Activated T-helper 1 cell treated with anti-CD3 and anti-CD28 coated beads, Interleukin-12 subunit alpha, Interleukin-12 subunit beta, Interleukin-2, Interleukin-4 antibody, amounts not matched to agents 30 ng/mL and 10 ng/mL and 1 ng/mL, durations not matched to agents 14 hours and 24 hours and 36 hours (primary cell): ENCODE measurements at places on chromosomes 13 and 19. TPM values are rescaled to one million over a fixed set of nuclear protein-coding genes. Genes with fewer than 3 reads are reported as not detected.
A peak's percentile ranks its signal among the peaks of the same experiment; 100 is the strongest.

KIR2DL4 gene
- total RNA-seq: 0.13 and 0.27 TPM in 2 replicates

SLC6A16 gene
- 0.44 and 1.5 TPM in 2 replicates for total RNA-seq

PGLYRP1 gene
- not detected in 2 replicates for total RNA-seq

LGALS4 gene
- 1.1 and 1.3 TPM in 2 replicates for total RNA-seq

NKG7 gene
- total RNA-seq: 376 and 393 TPM in 2 replicates

HNRNPL gene
- 632 and 659 TPM in 2 replicates for total RNA-seq

CD22 gene
- 4.7 and 5.1 TPM in 2 replicates for total RNA-seq

ONECUT3 gene
- not detected in 2 replicates for total RNA-seq

KLK6 gene
- total RNA-seq: not detected in 2 replicates

PCDH8 gene
- not detected in 2 replicates for total RNA-seq

DNA sequence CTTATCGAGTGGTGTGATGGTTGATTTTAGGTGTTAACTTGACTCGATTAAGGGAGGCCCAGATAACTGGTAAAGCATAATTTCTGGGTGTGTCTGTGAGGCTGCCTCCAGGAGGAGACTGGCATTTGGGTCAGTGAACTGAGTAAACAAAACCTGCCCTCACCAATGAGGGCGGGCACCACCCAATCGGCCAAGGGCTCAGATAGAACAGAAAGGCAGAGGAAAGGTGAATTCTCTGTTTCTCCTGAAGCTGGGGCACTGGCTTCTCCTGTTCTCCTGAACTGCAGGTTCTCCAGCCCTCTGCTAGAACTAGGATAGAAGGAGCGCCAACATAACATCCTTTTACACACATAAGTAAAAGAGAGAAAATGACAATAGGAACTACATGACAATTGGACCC is 35.1 kb downstream of the ESD start:
- no peak for DNase-seq
- no peak overlapping the region for H3K4me3 ChIP-seq
- H3K4me1 ChIP-seq: peaks cover 22% of the 10 kb centered on the region

- H3K4me3 ChIP-seq: no peak overlapping the region
- no peak overlapping the region for H3K27ac ChIP-seq
- H3K36me3 ChIP-seq: peaks cover 13% of the 10 kb centered on the region
- peak; percentile 40 for DNase-seq
- H3K27me3 ChIP-seq: no peaks in the 10 kb centered on the region
- no peaks in the 10 kb centered on the region for H3K4me1 ChIP-seq
These were observed 28.0 kb upstream of the KBTBD7 start for GRCh38 chr13:41222259-41222852.

DNA sequence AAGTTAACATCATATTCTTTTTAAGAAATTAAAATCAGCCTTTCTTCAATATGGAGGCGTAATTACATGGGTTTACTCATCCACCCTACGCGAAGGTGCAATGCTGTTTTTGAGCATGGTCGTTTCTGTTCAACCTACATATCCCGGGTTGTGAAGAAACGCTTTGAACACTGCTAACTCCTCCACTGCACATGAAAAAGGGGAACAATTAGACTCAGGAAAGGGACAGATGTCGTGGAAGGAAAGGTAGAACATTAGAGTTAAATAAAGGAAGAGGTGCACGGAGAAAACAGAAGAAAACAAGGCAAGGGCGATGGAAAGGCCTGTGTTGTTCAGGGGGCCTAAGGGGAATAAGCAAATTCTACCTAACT is 4.1 kb downstream of the ZIC5 start:
- peak overlapping the region; percentile 88 for H3K27ac ChIP-seq
- H3K27me3 ChIP-seq: peaks cover 56% of the 10 kb centered on the region
- peaks cover 16% of the 10 kb centered on the region for H3K4me1 ChIP-seq
- no peak for DNase-seq
- H3K4me3 ChIP-seq: peak overlapping the region; percentile 48

GRCh38 chr13:80924596-80924995 is 583.7 kb upstream of the SPRY2 start:
- no peak overlapping the region for H3K4me3 ChIP-seq
- H3K27me3 ChIP-seq: no peaks in the 10 kb centered on the region
- H3K27ac ChIP-seq: no peak overlapping the region
- no peak for DNase-seq
- H3K4me1 ChIP-seq: no peaks in the 10 kb centered on the region
- no peaks in the 10 kb centered on the region for H3K36me3 ChIP-seq

DNA sequence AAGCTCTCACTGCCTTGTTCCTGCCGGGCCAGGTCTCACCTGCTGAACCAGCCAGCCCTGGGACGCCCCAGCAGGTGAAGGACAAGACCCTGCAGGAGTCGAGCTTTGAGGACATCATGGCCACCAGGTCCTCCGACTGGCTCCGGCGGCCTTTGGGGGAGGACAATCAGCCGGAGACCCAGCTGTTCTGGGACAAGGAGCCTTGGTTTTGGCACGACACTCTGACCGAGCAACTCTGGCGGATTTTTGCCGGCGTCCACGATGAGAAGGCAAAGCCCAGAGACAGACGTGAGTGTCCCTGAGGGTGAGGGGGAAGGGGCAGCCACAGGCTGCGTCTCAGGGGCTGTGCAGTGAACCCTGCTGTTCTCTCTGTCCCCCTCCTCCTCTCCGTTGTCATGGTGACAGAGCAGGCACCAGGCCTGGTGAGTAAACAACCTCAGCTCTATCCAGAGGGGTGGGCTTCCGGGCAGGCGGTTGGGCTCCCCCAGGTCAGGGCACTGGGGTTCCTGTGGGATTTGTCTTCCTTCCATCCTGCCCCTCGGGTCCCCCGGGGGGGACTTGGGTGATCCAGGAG is 9.7 kb downstream of the TLE6 start:
- peaks cover 22% of the 10 kb centered on the region for H3K27me3 ChIP-seq
- H3K27ac ChIP-seq: no peak overlapping the region
- H3K36me3 ChIP-seq: no peaks in the 10 kb centered on the region
- H3K4me3 ChIP-seq: no peak overlapping the region

GRCh38 chr19:2617393-2618165 is 84.9 kb downstream of the GNG7 start:
- H3K36me3 ChIP-seq: peaks cover 6% of the 10 kb centered on the region
- no peak for DNase-seq
- H3K27me3 ChIP-seq: peaks cover 4% of the 10 kb centered on the region

DNA sequence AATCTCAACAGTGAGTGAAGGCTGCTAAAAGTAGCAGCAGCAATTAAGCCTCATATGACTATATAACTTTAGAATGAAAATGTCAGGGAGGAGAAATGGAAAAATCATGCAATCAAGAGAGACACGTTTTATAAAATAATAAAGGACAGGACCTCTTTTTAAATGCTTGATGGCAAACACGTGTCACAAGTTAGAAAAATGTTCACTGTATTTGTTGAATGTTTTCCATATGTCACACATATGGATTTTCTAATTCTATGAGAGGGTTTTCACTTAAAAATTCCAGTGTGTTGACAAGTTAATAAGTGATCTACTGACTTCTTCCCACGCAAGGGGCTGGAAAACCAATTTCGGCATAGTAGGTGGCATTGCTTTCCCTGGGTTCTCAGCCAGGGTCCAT is 27.7 kb upstream of the KCTD12 start:
- no peak overlapping the region for H3K27ac ChIP-seq
- no peaks in the 10 kb centered on the region for H3K36me3 ChIP-seq
- no peaks in the 10 kb centered on the region for H3K4me1 ChIP-seq
- no peaks in the 10 kb centered on the region for H3K27me3 ChIP-seq

DNA sequence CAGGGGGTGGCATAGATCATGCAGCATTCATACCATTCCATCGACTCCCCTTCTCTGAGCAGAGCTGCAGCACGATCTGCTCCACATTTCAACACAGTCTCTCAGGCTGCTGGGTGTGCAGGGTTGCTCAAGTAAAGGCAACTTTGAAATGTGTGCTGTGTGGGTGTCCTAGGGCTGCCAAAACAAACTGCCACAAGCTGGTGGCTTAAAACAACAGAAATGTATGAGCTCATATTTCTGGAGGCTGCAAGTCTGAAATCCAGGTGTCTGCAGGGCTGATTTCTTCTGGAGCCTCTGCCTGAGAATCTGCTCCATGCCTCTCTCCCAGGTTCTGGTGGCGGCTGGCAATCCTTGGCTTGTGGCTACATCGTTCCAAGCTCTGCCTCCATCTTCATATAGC is 63.7 kb upstream of the WDFY2 start:
- H3K27me3 ChIP-seq: no peaks in the 10 kb centered on the region
- peaks cover 29% of the 10 kb centered on the region for H3K4me1 ChIP-seq
- no peaks in the 10 kb centered on the region for H3K36me3 ChIP-seq
- H3K27ac ChIP-seq: no peak overlapping the region
- no peak overlapping the region for H3K4me3 ChIP-seq

GRCh38 chr19:13055213-13056051 is 47.2 kb downstream of the LYL1 start:
- no peaks in the 10 kb centered on the region for H3K4me1 ChIP-seq
- no peak overlapping the region for H3K4me3 ChIP-seq
- DNase-seq: no peak
- no peaks in the 10 kb centered on the region for H3K36me3 ChIP-seq

- DNase-seq: no peak
- H3K36me3 ChIP-seq: peaks cover 46% of the 10 kb centered on the region
- peak overlapping the region; percentile 51 for H3K4me3 ChIP-seq
- H3K27ac ChIP-seq: peak overlapping the region; percentile 85
- H3K27me3 ChIP-seq: no peaks in the 10 kb centered on the region
These were observed 8.1 kb downstream of the ALOX5AP start for GRCh38 chr13:30743319-30744055.

DNA sequence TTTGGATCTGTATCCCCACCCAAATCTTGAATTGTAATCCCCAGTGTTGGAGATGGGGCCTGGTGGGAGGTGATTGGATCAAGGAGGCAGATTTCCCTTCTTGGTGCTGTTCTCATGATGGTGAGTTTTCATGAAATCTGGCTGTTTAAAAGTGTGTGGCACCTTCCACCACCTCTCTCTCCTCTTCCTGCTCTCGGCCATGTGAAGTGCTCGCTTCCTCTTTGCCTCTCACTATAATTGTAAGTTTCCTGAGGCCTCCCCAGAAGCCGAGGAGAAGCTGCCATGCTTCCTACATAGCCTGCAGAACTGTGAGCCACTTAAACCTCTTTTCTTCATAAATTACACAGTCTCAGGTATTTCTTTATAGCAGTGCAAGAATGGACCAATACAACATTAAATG is 15.7 kb downstream of the COMMD6 start:
- peaks cover 15% of the 10 kb centered on the region for H3K36me3 ChIP-seq
- no peaks in the 10 kb centered on the region for H3K27me3 ChIP-seq
- H3K4me1 ChIP-seq: no peaks in the 10 kb centered on the region
- DNase-seq: no peak
